ENCODE measurements at places on chromosomes 4 and X.

GRCh38 chr4:164467493-164467892 lies 286.4 kb upstream of the SMIM31 start:
- DNase-seq = no peak

- DNase-seq = no peak
Measured at GRCh38 chr4:163955288-163955687, 460.8 kb downstream of the TMA16 start.

- no peak for DNase-seq
Measured at GRCh38 chr4:41597494-41597893, 59.5 kb downstream of the LIMCH1 start.

DNA sequence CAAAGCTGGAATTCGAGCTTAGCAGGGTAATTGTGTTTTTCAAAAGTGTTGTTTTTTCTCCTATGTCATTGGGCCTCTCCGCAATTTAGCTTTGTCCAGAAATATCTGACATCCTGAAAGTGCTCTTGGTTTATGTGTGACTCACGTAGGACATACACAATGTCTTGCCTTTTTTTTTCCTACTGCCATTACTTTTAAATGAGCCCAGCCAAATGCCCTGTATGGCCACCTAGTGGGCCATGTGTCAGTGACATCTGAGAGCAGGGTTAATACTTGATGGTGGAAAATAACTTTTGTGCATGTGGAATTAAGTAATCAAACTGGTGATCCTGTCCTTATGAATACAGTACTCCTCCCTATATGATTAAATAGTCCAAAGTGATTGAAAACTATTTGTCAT lies 1411.1 kb upstream of the TENM3 start:
- DNase-seq = no peak

GRCh38 chrX:74325130-74326059 lies 21.4 kb downstream of the ZCCHC13 start:
- no peak for DNase-seq

- no peak for DNase-seq
Measured at GRCh38 chrX:101460669-101461068, 24.6 kb upstream of the ARMCX4 start.

DNA sequence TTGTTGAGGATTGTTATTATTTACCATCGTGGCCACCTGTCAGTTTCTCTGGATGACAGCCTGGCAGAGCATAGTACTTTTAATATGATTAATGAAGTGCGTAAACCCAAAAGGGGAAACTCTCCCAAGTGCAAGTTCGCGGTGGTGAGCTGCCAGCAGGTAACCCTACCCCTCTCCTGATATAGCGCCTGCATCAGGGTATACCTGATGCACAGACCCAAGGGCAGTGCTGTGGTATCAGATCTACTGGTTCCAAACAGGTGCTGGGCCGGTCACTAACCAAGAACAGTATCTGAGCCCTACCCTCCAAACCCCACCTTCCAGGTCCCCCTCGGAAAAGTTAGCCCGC lies 1.6 kb downstream of the RNF150 start:
- no peak for DNase-seq

GRCh38 chr4:104592183-104592582 lies 97.5 kb upstream of the CXXC4 start:
- no peak for DNase-seq

DNA sequence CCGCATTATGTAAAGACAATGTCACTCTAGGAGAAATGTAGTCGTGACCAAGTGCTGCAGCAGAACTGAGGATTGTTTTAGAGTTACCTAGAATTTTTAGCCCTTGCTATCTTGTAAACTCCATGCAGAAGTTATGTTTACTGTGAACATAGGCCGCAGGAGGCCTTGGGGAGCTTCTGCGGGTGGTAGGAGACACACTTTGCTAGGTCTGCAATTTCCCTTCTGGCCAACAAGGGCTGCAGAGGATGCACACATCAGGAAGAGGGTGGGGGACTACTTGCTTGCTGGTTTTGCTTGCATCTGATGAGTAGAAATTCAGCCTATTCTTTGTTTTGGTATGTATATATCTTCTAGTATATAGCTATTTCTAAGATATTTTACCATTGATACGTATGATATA lies 23.1 kb downstream of the BANK1 start:
- DNase-seq = no peak

Data from hindlimb muscle (tissue), 1 donor.